Tibial artery (tissue), 4 donors: ENCODE measurements at places on chromosomes 2 and 18.

DNA sequence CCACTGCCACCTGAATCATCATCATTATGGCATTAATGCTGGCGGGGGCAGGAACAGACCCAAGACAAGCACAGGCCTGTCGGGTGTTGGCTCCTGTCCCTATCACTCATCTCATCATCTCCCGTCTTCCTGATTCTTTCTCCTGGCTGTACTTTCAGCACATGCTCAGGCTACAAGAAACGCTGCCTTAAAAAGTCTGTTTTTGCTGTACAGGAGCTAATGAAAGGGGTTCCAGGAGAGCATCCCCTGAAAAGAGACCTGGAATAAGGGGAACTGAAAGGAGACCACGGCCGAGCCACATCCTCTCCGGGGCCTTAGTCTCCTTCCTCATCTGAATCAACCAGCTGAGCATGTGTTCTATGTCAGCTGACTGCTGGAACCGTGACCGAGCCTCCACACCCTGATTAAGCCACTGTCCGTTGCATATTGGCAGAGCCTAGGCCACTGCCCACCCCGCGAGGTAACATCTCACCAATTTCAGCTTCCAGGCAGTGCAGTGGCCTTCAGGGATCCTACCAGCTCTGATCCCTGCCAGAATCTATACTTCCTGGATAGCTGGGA is 62.6 kb downstream of the DNMT3A start:
- peak; percentile 88 for DNase-seq
- H3K4me1 ChIP-seq = peaks cover 42% of the 10 kb centered on the region
- no peak overlapping the region for H3K4me3 ChIP-seq
- H3K36me3 ChIP-seq = peaks cover 26% of the 10 kb centered on the region
- H3K27me3 ChIP-seq = no peaks in the 10 kb centered on the region
- peak overlapping the region; percentile 77 for H3K27ac ChIP-seq

DNA sequence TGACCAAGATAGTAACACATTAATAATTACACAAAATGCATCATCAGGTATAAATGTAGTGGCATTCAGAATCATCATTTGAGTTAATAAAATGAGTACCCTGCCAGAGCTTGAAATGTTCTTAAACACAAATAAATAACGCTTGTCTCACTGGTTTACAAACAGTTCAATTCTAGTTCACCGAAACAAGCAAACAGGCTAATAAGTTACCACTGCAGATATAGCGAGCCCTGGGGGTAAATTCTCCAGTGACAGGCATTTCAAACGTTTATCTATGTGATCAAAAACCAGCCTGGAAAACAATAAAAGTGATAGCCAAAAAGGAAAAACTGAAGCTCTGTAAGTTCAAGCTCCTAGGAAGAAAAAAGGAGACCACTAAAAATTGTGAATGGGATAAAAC is 152.6 kb downstream of the THADA start:
- no peak overlapping the region for H3K27ac ChIP-seq
- no peak overlapping the region for H3K4me3 ChIP-seq
- no peaks in the 10 kb centered on the region for H3K27me3 ChIP-seq
- no peaks in the 10 kb centered on the region for H3K4me1 ChIP-seq

DNA sequence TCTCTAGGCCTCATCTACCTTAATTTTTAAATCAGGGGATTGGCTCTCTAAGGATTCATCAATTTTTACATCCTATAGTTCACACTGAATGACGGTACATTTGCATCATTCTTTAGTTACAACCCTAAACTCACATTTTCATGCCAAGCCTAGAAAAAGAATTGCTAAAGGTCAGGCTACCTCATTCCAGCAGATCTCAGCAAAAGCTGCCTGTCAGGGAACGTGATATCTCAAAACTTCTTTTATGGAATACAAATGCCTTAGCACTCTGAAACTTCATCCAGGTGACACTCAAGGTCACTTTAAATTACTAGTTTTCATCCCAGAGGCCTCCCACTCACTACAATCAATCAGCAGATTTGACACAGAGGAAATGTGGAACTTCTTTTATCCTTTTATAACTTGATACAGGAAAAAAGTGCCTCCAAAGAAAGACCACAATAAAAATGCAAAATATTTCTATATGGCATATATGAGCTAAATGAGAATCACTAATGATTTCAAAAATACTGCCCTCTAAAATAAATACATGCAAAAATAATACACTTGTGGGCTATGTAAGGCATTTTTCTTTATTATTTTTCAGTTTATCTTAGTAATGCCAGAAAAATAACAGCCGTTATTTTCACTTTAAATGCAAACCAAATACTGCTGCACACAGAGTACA is 91.5 kb downstream of the ARHGEF33 start:
- H3K4me1 ChIP-seq = no peaks in the 10 kb centered on the region
- peaks cover 18% of the 10 kb centered on the region for H3K36me3 ChIP-seq
- DNase-seq = no peak
- no peaks in the 10 kb centered on the region for H3K27me3 ChIP-seq

GRCh38 chr2:152513681-152514080 is 178.7 kb downstream of the FMNL2 start:
- H3K27me3 ChIP-seq = no peaks in the 10 kb centered on the region
- H3K36me3 ChIP-seq = no peaks in the 10 kb centered on the region
- no peak overlapping the region for H3K4me3 ChIP-seq
